Stimulated activated CD8-positive, alpha-beta memory T cell treated with anti-CD3 and anti-CD28 coated beads, Interleukin-4, amount 100 ng/mL, for 4 hours (primary cell): ENCODE measurements at places on chromosomes 4 and X.

GRCh38 chrX:24646006-24646405, 1.1 kb downstream of the PCYT1B start:
- DNase-seq, result no peak

- DNase-seq, result no peak
Observed at GRCh38 chr4:116638592-116638991, 446.8 kb downstream of the TRAM1L1 start.

GRCh38 chrX:44011506-44011905, 38.3 kb upstream of the NDP start:
- no peak for DNase-seq

DNA sequence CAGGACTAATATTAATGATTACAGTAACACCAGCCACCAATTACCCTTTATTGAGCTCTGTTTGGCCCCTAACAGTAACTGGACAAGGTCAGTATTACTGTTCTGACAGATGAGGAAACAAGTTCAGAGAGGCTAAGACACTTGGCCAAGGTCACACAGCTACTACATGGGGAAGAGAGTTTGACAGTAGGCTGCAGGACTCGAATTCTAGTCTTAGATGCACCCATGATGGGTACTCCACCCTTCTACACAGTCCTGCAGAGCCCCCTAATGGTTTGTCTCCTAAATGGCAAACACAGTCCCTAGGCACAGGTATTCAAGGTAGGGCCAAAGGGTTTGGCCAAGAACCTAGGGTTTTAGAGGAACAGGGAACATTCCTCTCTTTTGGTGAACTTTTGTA, 93.9 kb downstream of the NSUN7 start:
- no peak for DNase-seq

- DNase-seq, result no peak
Observed at GRCh38 chr4:83589279-83589678, 53.4 kb downstream of the GPAT3 start.

DNA sequence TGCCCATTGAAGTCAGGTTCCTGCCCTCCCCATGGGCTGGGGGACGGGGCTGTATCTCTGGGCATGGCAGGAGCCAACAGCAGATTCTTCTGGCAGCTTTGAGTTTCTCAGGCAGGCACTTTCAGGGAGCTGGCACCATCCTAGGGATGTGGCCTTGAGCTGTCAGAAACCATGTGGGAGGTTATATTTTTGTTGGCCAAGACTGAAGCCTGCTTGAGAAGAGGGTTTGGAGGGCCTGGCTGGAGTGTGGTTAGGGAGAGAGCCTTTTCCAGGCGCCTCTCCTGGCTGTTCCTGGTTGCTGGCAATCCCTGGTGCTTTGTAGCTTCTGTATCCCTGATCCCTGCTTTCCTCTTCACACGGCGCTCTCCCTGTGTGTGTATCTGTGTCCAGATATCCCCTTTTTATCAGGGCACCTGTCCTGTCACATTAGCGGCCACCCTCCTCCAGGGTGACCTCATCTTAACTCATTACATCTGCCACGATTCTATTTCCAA, 30.6 kb upstream of the SORCS2 start:
- no peak for DNase-seq

DNA sequence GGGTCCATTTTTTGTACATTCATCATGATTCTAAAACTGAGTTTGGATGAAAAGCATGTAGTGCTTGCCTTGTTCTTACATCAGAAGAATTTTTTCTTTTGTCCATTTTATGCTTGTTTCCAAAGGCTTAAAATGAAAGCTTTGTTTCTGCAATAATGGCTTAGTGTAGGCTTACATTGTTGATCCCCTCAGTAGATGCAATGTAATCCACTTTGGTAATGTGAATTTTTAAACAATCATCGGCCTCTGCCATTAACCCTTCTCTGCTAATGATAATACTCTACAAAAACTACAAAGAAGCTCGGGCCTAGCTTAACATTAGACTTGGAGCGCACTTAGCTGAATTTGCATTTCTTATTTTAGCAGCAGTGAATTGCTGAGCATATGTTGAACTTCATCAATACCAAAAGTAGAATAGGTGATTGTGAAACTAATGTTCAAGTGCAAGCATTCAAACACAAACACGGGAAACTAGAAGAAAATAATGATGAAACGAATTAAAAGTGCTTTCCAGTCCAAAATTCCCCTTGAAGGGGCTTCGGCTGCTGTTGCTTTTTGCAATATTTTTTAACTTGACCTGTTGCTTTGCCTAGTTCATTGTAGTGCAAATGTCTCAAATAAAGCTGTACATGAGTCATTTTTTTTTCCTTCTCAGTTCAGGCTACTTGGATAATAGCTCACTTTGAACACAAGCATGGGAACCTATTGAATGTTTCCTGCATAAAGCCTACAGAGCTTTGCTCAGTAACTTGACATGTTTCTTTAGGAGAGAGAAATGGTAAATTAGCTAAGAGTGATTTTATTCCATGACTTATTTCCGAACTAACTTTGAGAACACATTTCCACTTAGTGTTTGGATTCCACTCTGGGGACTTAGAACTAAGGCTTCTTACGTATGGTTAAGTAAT, 66.5 kb downstream of the SLIT2 start:
- no peak for DNase-seq

DNA sequence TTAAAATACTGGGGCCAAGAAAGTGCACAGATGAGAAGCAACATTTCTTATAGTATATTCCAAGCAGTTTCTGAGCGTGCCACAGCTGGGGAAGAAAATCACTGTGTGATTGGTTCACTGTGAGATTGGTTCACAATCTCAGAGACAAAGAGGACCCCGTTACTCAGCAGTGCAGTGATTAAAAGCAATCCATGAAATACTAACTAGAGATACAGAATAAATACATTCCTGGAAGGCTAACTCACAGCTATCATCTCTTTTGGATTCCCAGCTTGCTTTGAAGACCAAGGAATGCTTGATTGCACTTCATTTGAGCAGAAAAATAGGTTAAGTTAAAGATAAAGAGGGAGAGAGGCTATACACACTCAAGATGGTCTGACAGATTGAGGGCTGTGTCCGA, 132.1 kb upstream of the RAPGEF2 start:
- no peak for DNase-seq

GRCh38 chr4:153290134-153290533, 54.4 kb upstream of the MND1 start:
- DNase-seq, result no peak

- no peak for DNase-seq
Observed at GRCh38 chr4:146927695-146928094, 18.0 kb downstream of the TTC29 start.

DNA sequence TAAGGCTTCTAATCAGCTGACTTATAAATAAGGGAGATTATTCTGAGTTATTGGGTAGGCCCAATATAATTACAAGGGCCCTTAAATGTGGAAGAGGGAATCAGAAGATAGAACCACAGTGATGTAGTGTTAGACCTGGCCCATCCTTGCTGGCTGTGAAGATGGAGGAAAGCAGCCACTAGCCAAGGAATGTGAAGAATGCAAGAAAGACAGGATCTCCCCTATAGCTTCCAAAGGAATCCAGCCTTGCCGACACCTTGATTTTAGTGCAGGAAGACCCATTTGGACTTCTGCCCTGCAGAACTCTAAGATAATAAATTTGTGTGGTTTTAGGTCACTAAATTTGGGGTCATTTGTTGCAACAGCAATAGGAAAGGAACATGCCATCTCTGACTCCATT, 150.6 kb downstream of the SPATA18 start:
- DNase-seq, result no peak

GRCh38 chrX:150005027-150005426, 66.7 kb upstream of the EOLA2 start:
- DNase-seq, result no peak

DNA sequence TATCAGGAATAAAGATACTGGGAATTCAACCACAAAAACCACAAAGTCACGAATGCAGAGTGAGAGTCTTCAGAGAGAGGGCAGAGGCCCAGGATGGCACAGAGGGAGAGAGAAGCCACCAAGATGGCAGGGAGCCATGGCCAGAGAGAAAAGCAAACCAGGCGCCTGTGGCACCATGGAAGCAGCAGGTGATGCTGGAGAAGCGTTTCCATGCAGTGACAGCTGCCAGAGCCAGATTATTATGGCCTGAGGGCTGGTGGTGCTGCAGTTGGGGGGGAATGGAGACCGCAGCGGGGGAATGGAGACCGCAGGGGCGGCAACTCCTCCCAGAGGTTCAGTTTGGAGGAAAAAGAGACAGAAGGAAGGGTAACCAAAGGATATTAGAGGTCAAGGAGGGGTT, 5.8 kb downstream of the TAFAZZIN start:
- DNase-seq, result no peak

DNA sequence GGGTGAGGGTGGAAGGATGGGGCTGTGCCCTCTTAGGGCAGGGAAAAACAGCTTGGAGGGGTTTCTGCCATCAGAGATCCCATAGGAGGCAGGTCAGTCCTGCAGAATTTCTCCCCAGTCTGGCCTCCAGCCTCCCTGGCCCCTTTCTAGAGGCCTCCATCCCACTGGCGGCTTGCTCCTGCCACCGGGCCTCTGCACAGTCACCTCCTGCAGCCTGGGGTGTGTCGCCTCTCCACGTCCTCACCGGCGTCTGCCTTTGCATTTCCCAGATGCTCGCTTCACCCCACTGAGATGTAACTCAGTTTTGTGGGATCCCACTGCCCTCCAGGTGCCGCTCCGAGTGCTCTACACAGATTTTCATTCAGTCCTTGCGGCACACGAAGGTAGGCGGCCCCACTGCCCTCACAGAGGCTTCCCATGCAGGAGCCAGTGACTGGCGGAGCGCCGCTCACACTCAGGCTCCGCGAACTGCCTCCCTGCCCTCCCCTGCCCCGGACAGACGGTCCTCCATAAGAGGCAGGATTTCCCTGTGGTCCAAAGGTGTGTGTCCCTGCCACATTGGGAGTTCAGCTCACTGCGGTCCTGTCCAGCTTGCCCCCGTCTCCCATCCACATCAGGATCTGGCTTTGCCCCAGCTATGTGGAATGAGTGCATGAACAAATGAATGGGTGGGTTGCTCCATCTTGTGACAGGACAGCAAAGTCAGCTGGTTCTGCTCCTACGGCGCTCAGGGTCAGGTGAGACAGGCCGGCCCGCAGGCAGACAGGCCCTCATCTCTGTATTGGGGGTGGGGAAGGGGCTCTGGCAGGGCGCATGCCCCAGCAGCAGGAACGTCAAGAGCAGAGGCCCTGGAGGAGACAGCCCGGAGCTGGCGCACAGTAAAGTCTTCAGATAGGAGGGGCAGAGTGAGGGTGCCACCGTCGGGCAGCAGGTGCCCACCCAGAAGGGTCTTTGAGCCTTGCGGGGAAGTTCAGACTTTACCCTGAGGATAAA, 2.7 kb upstream of the TMEM271 start:
- no peak for DNase-seq

- DNase-seq, result no peak
Observed at GRCh38 chr4:98558471-98559169, 99.8 kb downstream of the TSPAN5 start.

DNA sequence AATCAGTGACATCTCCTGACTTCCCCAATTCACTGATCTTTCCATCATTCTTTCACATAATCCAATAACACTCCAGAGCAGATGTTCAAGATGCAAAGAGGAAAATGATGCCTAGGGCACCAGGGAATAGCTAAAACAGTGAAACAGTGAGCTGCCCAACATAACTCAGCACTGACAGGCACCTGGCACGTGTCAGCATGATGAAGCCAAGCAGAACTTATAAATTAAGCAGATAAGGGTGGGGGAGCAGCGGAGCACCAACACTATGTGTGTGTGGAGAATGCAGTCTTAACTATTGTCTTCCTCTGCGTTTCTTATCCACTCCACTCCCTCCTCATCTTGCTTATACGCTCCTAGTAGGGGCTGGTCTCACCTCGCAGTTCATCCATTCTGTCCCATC, 89.4 kb downstream of the AMMECR1 start:
- DNase-seq, result no peak

GRCh38 chr4:186416451-186417060, 138.8 kb downstream of the MTNR1A start:
- DNase-seq, result no peak

GRCh38 chr4:177464026-177464425, 21.8 kb upstream of the AGA start:
- no peak for DNase-seq

DNA sequence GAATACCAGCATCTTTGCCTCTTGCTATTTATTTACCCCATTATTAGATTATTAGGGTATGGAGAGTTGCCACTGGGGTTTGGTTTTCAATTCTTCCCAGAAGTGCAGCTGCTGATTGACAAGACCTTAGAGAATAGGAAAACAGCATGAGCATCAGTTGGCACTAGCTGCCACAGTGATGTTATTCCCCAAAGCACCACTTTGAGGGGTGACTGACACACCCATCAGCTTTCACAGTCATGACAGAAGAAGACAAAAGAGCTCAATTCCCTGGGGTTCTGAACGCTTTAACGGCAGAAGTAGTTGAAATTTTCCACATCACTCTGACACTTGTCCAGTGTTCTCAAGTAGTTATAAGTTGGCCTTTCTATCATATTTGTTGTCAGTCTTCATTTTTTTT, 55.0 kb upstream of the NR3C2 start:
- DNase-seq, result no peak

GRCh38 chr4:156581282-156582063, 390.1 kb downstream of the PDGFC start:
- no peak for DNase-seq

DNA sequence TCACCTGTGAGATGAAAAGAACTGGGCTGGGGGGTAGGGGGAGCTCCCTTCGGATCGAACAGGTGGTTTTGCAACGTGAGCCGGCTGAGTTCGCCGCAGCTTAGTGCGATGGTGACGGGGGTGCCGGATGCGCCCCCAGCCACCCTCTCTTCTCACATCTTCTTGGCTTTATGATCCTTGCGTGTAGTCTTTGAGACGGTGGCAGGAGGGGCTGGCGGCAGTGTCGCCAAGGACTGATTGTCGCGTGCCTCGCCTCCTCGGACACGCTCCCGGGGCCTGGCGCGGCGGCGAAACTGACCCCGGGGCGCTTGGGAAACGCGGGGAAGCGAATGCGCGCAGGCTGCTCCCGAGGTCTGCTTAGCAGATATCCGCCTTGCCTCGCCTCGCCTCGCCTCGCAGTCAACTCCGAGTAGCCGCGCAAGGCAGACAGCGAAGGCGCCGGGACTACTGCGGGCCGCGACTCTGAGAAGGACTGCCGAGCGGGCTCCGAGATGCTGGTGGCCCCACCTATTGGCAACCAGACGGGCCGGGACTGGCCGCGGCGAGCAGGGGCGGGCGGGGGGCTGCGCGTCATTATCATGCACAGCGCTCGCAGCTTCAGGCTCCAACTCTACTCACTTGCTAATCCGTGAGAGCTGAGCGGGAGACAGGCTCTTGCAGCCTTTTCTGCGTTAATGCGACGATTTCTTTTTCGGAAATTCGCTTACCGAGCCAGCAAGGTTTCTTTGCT, 1.5 kb downstream of the GRID2 start:
- DNase-seq, result no peak

- DNase-seq, result no peak
Observed at GRCh38 chr4:56737666-56738065, 56.6 kb upstream of the HOPX start.
